ENCODE measurements at places on chromosomes 7 and 10.

DNA sequence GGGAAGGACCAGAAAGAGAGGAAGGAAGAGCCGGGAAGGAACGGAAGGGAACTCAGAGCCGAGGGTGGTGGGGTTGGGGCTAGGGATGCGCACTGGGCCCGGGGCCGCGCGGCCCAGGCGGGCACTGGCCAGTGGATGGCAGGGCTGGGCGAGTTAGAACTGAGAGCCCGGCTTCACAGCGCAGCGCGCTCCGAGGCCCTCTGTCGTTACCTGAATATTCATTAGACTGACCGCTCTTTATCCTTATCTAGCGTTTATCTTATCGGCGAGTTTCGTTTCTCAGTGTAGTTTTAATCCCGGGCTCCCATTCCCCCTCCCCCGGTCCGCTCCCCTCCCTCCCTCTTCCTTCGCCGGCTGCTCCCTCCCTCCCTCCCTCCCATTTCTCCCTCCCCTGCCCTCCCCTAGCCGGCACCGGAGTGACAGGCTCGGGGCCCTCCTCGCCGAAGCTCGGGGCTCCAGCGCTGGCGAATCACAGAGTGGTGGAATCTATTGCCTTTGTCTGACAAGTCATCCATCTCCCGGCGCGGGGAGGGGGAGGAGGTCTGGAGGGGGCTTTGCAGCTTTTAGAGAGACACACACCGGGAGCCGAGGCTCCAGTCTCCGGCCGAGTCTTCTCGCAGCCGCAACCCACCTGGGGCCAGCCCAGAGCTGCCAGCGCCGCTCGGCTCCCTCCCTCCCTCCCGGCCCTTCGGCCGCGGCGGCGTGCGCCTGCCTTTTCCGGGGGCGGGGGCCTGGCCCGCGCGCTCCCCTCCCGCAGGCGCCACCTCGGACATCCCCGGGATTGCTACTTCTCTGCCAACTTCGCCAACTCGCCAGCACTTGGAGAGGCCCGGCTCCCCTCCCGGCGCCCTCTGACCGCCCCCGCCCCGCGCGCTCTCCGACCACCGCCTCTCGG, at the start of gene PAX2:
Gene PAX2 (plus strand): TSS at position 596 of the 895 bp plus-strand sequence. CDS start 679 bp downstream, outside the sequence.
- DNase-seq = no peak

DNA sequence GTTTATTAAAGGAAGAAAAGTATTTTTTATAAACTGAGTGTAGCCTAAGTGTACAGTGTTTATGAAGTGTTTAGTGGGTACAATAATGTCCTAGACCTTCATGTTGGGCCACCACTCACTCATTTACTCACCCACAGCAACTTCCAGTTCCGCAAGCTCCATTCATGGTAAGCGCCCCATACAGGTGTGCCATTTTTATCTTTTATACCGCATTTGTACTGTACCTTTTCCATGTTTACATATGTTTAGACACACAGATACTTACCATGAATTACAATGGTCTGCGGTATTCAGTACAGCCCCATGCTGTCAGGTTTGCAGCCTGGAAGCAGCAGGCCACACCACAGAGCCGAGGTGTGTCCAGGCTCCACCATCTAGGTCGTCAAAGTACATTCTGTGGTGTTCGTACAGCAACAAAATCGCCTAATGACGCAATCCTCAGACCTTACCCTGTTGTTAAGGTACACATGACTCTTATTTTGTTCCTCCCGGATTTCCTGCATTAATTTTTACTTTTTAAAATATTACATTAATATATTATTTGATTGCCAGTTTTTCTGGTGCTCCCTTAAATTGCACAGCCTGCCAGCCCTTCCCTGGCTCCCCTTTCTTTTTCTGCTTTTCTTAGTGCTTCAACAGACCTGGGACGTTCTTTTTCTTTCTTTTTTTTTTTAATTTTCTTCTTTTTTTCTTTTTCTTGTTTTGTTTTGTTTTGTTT, 881 bp upstream of the SSBP1 start:
- DNase-seq = no peak

DNA sequence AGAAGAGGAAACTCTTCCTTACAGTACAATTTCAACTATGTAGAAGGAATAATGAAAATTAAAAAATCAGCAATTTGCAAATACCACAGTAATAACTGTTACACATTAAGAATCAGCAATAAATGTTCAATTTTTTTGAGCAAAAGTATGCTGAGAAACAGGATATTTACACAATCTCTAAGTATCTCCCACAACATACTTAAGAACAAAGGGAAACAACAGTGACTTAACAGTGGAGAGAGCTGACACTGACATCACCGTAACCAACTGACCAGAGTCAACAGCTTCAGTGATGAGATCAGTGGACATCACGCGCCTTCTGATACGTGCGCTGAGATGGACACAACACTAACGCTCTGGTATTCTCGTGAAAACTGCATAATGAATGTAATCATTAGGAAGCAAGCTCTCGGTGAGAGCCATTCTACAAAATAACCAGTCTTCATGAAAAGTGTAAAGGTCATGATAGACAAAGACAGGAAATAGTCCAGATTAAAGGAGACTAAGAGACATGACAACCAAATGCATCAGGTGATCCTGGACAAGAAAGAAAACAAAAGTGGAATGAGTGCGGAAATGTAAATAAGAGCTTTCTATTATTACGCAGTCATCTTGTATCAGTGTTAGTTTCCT, 82.6 kb downstream of the PIP4K2A start:
- DNase-seq = no peak

GRCh38 chr7:44963364-44964290, 15.2 kb downstream of the MYO1G start:
- DNase-seq = no peak

DNA sequence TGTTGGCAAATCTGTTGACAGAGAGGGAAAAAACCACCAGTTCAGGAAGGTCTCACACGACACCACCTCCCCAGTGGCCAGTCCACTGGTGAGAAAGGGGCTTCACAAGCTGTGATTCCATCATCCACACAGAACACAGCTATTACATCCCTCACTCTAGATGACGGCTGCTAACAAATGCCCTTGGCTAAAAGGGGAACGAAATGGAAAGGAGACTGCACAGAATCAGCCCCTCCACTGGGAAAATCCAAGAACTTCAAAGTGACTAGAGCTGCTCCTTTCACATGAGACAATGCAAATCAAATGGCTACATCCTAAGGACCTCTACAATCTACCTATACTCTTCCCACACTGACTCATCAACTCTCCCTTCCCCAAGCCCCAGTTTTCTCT, 5.6 kb downstream of the PARP12 start:
- no peak for DNase-seq

- peak; percentile 85 for DNase-seq
These were observed 178.5 kb downstream of the KCNMA1 start for GRCh38 chr10:77458986-77459590.

GRCh38 chr7:152967958-152968357, 208.4 kb downstream of the ACTR3B start:
- no peak for DNase-seq

DNA sequence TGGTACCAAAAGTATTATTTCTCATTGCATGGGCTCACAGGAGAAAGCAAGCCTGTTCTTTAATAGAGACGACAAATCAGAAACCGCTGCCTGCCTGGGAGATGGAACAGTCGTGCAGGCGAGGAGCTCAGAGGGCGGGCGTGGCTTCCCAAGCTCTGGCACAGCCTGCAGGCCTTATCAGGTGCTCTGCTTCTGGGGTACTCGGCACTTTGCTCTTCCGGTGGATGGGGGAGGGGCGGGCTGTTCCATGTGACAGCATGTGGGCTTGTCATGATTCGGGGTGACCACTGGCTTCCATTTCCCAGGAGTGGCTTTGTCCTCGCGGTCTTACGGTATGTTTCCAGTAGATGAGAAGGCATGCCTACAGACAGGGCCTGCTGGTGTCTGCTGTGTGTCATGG, 228.6 kb downstream of the MGMT start:
- no peak for DNase-seq

DNA sequence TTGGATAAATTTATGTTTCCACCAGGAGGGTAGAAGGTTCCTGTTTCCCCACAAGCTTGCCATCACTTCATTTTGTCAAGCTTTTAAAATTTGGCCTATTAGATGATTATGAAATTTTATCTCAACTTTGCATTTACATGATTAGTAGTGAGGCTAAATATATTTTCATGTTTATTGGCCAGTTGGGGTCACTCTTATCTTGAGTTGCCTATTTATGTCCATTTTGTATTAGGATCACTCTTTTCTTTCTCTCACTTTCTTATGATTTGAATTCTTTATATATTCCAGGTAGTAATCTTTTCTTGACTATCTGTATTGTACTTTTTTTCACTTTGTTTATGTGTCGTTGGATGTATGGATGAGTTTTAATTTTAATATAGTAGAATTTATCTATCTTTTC, 218.6 kb upstream of the SLC26A5 start:
- DNase-seq = no peak

- no peak for DNase-seq
These were observed 13.3 kb downstream of the MAP3K8 start for GRCh38 chr10:30447125-30447799.

- DNase-seq = peak; percentile 7
These were observed 287.5 kb upstream of the NPVF start for GRCh38 chr7:25515633-25516275.

DNA sequence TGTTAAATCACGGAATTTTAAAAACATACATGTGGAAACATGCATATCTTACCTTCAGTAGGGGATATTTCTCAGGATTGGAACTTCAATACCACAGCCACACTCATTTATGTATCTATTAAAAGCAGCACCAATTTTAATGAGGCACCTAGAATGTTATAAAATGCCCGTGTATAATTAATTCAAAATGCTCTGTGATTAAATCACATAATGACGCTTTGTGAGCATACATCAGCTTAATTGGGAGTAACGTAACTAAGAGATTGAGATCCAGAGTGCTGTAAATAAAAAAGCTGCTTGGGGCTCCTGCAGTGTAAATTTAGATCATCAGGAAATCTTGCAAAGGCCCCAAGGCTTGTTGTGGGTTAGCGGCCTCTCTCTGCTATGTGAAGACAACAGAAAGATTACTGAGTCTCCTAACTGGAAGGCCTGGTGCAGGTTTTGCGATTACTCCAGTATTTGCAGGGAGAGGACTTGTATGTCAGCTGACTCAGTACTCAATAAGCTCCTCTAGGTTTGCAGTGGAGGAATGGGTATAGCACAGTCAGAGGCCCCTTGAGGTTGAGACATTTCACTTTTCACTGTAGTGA, 195.5 kb upstream of the PHYHIPL start:
- no peak for DNase-seq

DNA sequence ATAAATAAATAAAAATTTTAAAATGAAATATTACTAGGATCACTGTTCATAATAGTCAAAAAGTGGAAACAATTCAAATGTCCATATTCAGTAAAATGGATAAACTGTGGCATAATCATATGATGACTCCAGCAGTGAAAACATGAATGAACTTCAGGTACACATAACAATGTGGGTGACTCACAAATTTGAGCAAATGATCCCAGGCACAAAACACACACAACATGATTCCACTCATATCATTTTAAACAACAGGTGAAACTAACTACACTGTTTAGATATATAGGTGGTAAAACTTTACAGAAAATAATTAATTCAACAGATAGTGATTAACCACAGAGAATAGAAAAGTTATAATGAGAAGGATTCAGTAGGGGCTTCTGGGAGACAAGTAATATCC, 14.7 kb upstream of the SAMD8 start:
- no peak for DNase-seq

DNA sequence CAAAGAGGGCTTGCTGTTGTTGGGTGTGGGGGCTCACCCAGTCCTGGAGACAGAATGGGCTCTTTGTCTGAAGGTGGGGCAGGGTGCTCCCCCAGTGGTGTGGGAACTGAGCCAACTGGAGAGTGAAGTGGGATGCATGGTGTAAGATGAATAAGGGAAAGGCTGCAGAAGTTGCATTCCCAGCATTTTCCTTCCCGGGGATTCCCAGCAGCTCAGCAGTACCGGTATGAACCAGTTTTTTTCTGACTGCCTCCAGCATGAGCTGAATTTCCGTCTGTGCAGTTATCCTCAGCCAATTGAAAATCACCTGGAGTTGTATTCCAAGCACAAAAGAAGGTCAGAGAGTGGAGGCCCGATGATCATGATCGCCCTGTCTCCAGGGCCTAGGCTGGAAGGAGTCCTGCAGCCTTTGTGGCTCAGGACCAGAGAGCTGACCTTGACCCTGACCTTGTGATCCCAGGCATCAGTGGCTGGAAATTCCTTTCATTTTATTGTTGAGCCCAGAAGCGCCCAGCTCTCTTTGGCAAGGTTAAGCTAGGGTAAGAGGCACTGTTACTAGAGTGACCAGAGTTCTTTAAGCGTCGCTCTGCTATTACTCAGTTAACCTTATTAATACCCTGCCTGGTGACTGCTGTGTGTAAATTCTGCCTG, 33.4 kb downstream of the OGDH start:
- peak; percentile 84 for DNase-seq

GRCh38 chr7:7861211-7861633, 107.4 kb upstream of the GLCCI1 start:
- peak; percentile 1 for DNase-seq
